ENCODE measurements at places on chromosomes 6 and 20. TPM values are rescaled to one million over a fixed set of nuclear protein-coding genes. Genes with fewer than 3 reads are reported as not detected.

- no peak overlapping the region for H3K27ac ChIP-seq
- H3K36me3 ChIP-seq: no peaks in the 10 kb centered on the region
- peaks cover 100% of the 10 kb centered on the region for H3K27me3 ChIP-seq
- no peak overlapping the region for H3K4me3 ChIP-seq
- DNase-seq: no peak
These were observed 54.5 kb downstream of the KCNB1 start for GRCh38 chr20:49427751-49428518.

The CLPSL1 gene
- total RNA-seq: not detected

DNA sequence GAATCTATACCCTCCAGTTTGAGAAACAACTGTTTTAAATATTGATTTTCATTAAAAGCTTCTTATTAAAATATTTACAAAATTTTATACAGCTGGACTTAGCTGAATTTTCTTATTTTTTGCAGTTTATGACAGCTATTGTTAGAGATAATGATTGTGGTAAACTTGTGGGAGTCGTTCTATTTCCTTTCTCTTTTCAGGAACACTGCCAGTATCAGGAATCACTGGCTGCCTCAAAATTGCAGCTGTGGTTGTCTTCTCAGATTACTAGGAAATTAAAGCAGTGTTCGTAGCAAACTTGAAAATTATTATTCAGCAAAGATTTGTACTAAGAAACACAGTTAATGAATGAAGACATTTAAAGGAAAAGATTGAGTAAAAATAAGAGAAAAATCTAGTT lies 311.0 kb downstream of the CENPW start:
- no peaks in the 10 kb centered on the region for H3K27me3 ChIP-seq
- no peaks in the 10 kb centered on the region for H3K4me1 ChIP-seq
- DNase-seq: no peak
- H3K36me3 ChIP-seq: no peaks in the 10 kb centered on the region
- no peak overlapping the region for H3K4me3 ChIP-seq
- H3K27ac ChIP-seq: no peak overlapping the region

The MEI4 gene
- total RNA-seq: 0.09 TPM

Data from Calu3 (cell line).